ENCODE measurements at places on chromosomes 13 and 19.
A peak's percentile ranks its signal among the peaks of the same experiment; 100 is the strongest.

DNA sequence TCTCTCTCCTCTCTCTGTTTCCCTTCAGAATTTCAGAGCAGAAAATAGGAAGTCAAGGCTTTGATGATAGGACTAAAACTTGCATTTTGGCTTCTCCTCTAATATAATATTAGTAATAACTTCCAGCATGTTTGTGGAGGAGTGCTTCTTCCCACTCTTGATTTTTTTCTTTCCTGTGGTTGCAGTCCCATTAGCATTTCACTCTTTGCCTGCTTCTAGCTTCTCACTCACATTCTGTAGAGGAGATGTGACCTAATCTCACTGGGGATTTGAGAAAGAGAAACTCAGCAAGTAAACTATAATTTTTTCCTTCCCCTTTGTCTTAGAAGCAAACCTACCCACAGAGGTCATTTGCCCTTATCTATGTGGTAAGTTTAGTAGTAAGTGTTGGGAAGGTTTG lies 169.4 kb upstream of the HTR2A start:
- no peak for DNase-seq

GRCh38 chr13:76764429-76764828 lies 121.8 kb downstream of the KCTD12 start:
- no peak for DNase-seq

GRCh38 chr19:45952686-45953505 lies 20.8 kb downstream of the NOVA2 start:
- peak; percentile 58 for DNase-seq

GRCh38 chr19:42280815-42281145 lies 11.7 kb downstream of the CIC start:
- DNase-seq = no peak

DNA sequence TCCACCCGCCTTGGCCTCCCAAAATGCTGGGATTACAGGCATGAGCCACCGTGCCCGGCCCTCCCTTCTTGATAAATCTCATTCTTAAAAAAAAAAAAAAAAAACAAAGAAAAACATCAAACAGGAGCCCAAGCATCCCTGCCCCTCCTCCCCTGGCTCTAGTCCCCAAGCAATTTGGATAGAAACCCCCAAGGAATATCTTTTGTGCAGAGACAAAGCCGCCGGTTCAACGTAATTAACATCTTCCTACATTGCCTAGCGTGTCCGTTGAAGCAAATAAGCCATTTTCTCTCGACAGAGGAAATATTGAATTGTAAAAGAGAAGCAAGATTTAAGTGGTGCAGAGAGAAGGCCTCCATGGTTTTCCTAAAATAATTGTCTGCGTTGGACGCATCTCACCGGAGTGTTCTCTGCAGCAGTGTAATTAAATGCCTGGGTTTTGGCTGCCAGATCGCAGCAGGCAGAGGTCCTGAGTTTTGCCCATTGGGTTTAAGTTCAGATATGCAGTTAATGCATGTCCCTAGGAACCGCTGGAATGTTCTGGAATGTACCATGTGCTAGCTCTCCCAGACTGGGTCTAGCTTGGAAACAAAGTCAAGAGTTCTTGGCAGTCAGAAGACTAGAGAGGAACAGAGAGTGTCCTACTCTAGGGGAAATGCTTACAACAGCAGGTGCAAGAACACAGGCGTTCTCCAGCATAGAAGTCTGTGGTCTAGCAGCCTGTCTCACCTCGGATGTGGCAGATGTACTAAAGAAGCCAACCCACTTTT lies 30.8 kb downstream of the PIN1 start:
- DNase-seq = peak; percentile 65

DNA sequence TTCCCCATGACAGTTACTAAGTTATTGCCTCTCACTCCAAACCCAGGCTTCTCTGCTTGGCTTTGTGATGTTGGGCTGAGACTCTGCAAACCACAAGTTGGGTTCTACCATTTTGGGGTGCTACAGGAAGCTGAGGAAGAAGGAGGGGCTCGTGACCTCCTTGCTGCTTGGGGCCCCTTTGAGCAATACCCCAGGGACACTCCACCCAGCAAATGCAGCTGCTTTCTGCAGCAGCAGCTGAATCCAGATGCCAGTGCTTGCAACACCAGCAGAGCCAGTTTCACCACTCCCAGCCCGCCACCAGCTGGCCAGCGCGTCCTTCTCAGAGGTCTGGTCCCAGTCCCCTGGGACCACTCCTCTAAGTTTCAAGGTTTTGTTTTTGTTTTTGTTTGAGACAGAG lies 22.0 kb upstream of the UBAC2 start:
- no peak for DNase-seq

DNA sequence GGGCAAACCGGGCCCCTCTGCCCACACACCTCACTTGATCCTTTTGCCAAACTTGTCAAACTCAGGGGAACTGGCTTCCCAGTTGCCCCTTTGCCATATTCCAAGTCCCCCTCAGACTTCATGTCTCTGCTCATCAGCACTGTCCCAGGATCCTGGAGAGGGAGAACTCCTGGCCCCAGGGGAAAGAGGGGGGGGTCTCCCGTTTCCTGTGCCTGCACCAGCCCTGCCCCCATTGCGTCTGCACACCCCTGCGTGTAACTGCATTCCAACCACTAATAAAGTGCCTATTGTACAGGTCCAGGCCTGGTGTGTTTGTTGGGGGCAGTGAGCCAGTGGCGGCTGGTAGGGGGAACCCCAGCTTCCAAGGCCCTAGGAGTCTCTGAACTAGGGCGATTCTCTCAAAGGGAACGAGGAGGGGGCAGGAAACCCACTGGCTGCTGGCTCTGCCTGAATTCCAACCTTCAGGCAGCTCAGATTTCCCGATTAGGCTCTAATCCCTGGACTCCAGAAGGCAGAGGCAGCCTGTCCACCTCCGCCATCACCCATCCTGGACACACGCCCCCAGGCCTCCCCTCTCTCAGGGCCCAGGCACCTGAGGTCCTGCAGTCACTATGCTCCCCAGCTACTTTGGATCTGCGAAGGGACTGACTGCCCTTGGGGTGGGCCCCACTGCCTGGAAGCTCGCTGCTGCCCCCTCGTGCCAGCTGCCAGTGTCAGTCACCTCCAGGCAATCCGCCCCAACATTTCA lies 9.7 kb upstream of the ILF3 start:
- peak; percentile 83 for DNase-seq

- DNase-seq = no peak
These were observed 30.5 kb upstream of the ADGRE1 start for GRCh38 chr19:6856749-6857372.

GRCh38 chr19:33535226-33535625 lies 13.6 kb upstream of the PEPD start:
- DNase-seq = no peak

- DNase-seq = no peak
These were observed 1.6 kb upstream of the CLEC11A start for GRCh38 chr19:50721441-50722137.
